RPMI8226 (cell line): ENCODE measurements at places on chromosomes 1 and 21.

DNA sequence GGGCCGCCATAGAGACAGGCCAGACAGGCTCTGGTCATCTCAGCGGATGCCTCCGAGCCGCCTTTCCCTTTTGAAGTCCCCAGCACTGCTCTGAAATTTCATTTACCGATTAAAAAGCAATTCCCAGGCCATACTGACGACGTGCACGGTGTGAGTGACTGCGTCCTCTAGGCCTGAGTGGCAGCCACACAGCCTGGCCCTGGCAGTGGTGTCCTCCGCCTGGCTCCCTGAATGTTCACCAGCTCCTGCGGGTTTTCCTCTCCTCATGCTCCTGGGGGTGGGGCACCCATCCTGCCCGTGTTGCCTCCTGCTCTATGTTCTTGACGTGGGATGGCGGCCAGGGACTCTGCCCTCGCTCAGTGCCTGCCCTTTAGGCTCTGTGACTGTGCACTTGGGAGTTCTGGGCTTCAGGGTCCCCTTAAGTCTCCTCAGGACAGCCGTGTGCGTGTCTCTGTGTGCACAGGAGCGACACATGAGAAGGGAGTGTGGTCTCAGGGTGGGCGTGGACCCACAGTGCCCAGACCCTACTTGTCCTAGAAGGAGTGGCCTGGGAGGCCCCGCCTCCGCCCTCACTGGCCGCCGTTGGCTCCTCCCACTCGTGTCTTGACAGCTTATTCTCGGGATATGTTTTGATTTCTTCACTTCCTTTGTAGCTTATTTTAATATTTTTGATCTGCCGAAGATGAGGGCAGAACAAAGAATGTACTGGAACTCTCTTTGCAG lies 3.6 kb downstream of the SKI start:
- DNase-seq, result no peak

- DNase-seq, result peak; percentile 13
These were observed 342.2 kb downstream of the CAMTA1 start for GRCh38 chr1:7127322-7128075.

DNA sequence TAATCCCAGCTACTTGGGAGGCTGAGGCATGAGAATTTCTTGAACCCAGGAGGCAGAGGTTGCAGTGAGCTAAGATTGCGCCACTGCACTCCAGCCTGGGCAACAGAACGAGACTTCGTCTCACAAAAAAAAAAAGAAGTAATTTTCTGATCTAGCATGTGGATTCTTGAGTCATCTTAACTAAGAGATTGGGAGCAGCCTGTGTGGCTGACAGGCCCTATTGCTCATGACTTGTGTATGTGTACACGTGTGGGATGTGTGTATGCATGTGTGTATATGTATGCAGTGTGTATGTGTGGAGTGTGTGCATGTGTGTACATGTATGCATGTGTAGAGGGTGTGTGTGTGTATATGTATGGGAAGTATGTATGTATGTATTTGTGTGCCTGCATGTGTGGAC lies 29.5 kb downstream of the DOP1B start:
- DNase-seq, result no peak

DNA sequence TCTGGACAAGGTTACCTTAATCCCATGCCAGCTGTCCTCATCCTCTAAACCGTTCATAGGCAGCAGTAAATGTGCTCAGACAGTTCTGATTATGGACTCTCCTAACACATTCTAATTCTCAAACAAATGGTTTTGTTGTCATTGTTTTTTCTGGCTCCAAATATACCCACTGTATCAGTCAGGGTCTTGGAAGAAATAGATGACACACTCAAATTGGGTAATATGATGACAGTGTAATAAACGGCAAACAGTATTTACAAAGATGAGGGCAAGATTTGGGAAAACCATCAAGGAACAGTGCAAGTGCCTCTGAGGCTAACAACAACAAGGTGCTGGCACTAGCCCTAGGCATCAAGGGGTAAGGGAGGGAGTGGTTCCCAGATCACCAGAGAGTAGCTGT lies 4.3 kb upstream of the CDC20 start:
- no peak for DNase-seq

DNA sequence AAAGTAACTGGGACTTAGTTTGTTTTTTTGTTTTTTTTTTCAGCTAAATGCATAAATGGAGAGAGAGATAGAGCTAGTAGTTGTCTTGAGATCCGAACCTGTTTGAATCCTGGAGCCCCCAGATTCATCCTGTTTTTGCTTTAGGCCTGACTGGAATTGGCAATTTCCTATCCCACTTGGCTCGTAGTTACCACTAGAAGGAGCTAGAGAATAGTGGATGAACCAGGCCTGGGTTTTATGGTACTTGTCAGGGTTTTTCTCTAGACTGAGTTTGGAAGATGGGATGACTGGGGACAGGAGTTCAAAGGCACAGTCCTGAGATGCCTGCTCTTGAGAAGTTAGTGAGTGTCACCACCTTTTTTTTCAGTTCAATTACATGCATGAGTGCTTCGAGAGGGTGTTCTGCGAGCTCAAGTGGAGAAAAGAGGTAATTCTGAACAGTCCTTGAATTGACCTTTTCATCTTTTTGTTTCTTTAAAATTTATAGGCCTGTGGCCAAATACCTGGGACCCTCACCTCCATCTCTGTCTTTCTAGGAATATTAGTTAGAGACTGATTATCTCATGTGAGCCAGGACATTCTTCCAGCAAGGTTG lies 23.4 kb downstream of the CELF3 start:
- DNase-seq, result peak; percentile 40

DNA sequence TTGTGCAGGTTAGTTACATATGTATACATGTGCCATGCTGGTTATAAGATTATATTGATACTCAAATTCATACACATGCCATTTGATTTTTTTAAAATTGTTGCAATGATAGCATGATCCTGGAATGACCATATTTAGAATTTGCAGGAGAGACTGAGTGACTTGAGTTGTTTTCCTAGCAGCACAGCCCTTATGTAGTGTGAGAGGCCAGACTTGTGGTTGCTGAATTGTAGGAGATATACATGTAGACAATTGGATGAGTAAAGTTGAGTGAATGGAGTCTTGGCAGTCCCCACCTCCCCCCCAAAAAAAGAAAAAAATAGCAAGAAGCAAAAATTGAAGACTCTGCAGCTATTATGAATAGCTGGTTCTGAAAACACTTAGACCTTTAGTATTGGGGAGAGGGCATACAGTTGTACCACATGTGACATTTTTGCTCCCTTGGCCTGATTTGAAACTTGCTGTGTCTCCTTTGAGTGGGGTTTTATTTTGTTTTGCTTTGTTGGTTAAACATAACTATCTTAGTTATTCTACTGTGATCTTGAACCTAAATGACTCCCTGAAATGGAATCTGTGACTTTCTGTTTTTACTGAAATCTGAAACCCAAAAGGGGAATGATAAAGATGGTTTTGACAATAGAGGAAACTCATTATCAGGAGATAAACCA lies 280.3 kb downstream of the HMCN1 start:
- no peak for DNase-seq

GRCh38 chr1:62682531-62682930 lies 5.7 kb downstream of the DOCK7 start:
- DNase-seq, result no peak

DNA sequence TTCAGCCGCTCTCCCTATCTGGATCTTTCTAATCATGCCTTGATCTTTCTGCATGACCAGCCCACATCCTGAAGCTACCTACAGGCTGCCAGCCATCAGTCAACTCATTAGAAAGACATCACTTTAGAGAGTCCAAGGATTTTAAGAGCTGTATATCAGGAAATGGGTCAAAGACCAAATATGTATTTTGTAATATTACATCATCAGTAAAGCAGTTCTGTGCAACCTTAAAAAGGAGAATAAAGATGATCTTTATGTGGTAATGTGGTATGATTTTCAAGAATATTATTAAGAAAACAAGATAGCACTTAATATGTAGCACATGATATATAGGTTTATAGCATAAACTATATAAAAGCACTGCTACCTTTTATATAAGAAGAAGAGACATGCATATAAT lies 47.6 kb downstream of the SLC30A7 start:
- no peak for DNase-seq

DNA sequence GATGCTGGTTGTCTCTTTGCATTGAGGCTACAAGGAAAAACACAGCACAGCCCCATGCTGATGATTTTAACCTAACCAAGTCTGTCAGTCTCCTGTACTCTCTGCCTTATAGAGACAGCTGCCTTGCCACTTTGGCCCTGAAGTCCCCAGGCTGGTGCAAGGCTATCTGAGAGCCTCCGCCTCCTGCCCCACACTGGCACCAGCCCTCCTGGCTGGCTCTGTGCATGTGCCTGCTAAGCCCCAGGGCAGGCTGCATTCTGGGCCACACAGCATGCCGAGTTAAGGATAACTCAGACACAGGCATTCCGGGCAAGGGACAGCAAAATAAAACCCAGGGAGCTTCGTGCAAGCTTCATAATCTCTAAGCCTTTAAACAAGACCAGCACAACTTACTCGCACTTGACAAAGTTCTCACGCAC lies 910 bp downstream of the RUNX1 start:
- DNase-seq, result peak; percentile 77

GRCh38 chr1:73783352-73783751 lies 414.6 kb downstream of the LRRIQ3 start:
- DNase-seq, result no peak
